ENCODE measurements at places on chromosomes 4 and X.

DNA sequence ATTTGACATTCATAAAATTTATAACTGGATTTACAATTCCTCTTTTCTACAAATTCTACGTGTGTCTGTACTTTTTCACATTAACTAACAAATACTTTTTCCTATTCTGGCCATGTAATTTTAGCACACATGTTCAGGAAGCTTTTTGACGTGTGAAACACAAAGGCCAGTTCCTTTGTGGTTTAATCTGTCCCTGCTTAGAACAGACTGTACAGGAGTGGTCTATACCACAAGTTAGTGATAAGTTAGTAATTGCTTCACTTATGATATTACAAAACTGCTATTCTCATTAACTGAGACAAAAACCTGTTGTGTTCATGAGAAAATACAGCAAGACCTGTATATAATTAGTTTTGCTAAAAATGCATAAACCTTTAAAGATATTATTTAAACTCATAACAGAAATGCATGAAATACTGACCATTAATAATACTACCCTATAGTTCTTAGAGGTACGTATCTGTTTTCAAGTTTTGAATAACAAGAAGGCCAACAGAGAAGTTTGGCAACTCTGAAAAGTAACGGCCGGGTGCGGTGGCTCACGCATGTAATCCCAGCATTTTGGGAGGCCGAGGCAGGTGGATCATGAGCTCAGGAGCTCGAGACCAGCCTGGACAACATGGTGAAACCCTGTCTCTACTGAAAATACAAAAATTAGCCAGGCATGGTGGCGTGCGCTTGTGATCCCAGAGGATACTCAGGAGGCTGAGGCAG is 13.7 kb upstream of the AREG start:
- DNase-seq, result no peak

DNA sequence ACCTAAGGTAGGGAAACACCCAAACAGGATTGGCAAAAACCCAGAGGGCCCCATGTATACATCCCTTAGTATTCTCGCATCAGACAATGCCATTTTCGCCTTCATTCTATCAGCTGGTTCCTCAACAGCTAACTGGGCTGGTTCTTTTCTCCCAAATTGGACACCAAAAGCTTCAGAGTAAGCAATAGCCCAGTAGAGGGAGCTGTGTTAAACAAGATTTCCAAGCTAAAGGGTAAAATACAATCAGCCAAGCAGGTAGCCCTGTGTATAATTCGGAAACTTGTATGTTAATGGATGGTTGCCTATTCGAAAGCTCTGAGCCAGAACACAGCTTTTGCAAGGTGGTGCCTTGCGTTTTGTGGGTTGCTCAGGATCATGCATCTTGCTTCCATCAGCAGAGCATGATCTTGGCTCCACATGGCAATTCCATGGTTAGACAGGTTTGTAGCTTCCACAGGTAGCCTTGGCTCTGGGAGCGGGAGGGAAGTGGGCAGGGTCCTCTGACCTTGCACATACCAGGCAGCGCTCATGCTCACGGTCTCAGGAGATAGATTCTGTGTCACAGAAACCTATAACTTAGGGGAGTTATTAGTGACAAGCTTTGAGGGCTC is 115.2 kb upstream of the LNX1 start:
- peak; percentile 87 for DNase-seq

- DNase-seq, result peak; percentile 47
Measured at GRCh38 chr4:153465615-153466080, 512 bp upstream of the TMEM131L start.

DNA sequence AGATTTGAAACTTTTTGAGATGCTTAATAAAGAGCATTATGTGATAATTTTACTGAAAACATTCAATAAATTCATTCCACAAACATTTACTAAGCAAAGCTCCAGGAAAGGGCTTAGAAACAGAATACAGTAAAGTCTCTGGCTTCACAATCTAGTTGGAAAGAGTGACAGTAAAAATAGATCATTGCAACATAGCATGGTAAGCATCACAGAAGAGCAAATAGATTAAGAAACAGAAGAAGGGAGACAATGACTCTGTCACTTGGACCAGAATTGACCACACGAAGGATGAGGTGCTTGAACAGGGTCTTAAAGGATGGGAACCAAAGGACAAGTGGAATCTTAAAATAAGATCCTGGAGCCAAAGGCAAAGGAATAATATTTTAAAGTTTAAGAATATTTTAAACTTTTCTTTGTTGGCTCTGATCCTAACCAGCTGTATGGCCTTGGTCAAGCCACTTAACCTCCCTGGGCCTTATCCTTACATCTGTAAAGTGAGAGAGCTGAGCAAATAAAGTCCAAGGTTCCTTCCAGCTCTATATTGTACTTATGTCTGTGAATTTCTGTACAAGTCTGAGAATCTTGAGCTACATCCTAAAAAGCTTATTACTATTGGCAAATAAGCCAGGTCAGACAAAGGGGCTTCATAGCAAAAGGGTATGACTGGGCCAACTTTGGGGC is 33.9 kb downstream of the SEC24D start:
- DNase-seq, result no peak

GRCh38 chrX:110222497-110223257 is 95.2 kb downstream of the AMMECR1 start:
- no peak for DNase-seq

- DNase-seq, result no peak
Measured at GRCh38 chr4:95198961-95199360, 349.8 kb downstream of the UNC5C start.

GRCh38 chr4:103996064-103996463 is 276.3 kb upstream of the TACR3 start:
- peak; percentile 25 for DNase-seq

DNA sequence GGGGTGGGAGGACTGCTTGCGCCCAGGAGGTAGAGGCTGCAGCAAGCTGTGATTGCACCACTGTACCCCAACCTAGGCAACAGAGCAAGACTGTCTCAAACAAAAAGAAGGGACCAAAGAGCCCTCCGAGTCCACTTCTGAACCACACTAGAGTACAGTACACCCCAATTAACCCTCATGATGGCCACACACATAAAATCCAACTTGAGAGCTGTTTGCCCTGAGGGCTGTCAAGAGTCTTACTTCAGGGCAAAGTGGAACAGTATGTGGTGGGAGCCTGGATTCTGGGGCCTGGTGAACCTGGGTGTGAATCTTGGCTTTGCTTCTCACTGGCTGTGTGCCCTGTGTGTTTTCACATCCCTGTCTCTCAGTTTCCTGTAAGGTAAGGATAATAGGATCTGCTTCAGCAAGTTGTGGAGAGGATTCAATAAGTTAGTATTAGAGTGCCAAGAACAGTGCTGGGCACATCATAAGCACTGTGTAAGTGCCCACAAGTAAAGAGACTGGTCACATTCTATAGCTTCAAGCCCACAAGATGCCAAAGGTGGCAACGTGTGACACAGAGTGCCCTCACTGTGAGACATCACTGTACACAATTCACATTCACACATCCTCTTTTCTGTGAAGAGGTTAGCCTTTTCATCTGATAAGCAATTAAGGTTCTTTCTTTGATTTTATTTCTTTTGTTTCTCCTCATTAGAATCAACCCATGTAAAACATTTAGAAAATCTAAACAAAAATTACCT is 52.1 kb downstream of the LEF1 start:
- no peak for DNase-seq
